Transverse colon (tissue), 4 donors: ENCODE measurements at places on chromosomes 7 and 10. TPM values are rescaled to one million over a fixed set of nuclear protein-coding genes. Genes with fewer than 3 reads are reported as not detected.

DNA sequence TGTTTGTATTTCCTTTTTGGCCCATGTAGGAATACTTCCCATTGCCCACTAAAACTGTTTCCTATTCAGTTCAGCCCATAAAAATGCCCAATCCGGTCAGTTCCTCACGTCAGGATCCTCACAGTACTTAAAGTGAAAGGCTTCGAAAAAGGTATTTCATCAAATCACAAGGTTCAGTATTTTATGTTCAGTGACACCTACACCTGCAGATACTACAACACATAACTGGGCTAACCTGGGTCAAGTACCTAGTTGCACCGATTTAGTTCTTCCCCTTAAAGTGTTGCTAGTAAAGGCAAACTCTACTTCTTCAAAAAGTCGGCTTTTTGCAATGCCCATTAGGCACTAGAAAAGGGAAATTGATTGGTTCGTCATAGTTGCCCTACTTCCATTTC lies 1.1 kb downstream of the SNX13 start:
- no peak for DNase-seq

GRCh38 chr10:17820943-17821342 lies 11.8 kb downstream of the MRC1 start:
- no peak for DNase-seq

GRCh38 chr7:137804836-137805235 lies 41.9 kb downstream of the DGKI start:
- no peak for DNase-seq

GRCh38 chr7:83996879-83997278 lies 197.7 kb downstream of the SEMA3A start:
- DNase-seq, result no peak

GRCh38 chr10:111579473-111579872 lies 502.6 kb downstream of the ADRA2A start:
- DNase-seq, result no peak

- DNase-seq, result no peak
Measured at GRCh38 chr7:131020759-131021261, 286.8 kb upstream of the KLF14 start.

DNA sequence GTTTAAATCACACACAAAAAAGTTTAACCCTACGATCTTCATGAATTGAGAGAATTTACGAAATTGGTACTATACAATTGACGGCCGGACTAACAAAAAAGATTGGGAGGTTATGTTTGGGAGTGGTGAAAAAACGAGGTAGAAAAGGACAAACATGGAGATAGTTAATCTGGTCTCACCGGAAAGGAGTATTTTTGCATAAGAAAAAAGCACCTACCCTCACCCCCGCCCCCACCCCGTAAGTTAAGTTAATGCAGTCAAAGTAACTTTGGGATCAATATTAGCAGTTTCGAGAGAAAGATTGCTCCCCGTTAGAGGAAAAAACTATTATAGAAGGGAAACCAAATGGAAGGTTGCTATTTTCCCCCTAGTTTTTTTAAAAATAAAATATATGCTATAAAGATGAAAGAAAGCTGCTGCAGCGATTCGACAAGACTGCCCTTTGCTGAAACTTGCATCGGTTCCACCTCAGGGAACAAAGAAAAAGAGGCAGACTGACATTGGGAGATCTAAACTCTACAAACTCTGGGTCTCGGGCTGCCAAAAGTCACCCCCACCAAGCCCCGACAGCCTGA lies 3.5 kb downstream of the SP8 start:
- no peak for DNase-seq

DNA sequence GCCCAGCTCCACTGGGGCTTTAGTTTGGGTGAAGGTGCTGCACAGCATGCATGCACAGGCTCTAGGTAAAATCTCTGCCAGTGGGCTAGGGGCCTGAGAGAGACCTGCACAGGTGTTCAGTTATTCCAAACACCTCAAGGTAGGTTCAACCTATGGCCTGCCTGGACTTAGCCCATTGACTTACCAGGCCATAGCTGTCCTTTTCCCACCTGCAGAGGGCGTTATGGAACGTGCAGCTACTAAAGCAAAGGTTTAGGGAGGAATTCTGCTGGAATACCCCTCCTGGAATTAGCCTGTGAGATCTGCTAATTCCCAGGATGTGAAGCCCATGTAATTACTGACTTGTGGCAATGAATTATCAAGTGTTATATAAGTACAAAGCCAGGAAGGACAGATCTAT lies 3.6 kb downstream of the VWC2 start:
- DNase-seq, result peak; percentile 28

- no peak for DNase-seq
Measured at GRCh38 chr7:157268540-157268939, 68.3 kb upstream of the DNAJB6 start.

DNA sequence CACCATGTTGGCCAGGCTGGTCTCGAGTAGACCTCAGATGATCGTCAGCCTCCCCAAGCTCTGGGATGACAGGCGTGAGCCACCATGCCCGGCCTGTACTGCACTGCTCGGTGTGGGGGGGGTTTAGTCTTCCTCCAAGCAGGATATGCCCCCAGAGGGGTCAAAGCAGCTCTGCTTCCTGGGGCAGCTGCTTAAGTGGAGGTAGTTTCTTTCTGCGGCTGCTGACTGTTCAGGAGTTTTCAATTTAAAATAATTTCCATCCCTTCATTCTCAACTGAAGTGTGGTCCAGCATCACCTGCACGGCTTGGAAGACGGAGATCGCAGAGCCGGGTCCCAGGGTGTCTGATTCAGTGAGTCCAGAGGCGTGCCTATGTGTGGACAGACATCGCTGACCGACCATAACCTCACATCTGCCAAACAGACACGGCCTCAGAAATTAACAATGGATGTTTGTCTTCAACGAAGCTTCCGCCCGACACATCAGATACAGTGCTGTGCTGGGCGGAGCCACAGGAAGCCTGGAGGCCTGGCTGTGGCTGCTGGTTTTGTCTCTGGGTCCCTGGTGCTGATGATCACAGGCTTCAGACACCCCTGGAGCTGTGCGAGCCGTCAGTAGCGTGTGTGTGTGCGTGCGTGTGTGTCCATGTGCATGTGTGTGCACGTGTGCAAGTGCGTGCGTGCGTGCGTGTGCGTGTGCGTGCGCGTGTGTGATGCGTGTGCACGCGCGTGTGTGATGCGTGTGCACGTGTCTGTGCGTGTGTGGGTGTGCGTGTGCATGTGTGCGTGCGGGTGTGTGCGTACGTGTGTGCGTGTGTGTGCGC lies 226.5 kb upstream of the PITRM1 start:
- DNase-seq, result no peak

GRCh38 chr7:90574146-90574819 lies 21.8 kb upstream of the CDK14 start:
- no peak for DNase-seq

GRCh38 chr7:2862831-2863361 lies 18.8 kb upstream of the GNA12 start:
- no peak for DNase-seq

DNA sequence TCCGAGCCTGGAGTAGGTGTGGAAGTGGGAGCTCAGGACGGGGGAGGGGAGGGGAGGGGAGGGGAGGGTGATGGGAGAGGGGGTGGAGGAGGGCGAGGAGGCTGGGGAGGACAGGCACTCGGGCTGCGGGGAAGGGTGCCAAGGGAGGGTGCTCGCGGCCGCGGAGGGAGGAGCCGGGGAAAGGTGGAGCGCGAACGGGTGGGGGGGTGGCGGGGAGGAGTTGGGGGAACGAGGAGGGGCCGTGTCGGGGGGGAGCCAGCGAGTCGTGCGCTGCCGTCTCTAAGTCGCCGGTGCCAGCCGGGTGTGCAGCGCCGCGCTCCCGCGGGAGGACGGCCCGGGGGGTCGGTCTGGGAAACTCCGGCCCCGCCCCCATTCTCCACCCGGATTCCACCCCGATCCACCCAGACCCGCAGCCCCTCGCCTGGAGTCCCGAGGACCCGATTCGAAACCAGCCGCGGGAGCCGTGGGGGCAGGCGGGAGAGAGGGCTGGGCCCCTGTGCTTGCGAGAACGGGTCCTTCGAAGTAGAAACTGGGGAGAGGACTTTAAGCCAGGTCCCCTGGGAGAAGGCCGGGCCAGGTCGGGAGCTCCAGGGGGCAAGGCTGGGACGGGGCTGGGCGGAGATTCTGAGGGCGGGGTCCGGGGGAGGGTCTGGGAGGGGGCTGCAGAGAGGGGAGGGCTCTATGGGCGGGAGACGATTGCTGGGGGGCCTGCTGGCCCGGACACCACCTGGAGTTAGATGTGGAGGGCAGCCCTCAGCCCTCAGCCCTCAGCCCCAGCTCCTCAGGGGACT lies at the start of gene ZNF467:
Gene ZNF467 (minus strand): TSS at position 143 of the 791 bp plus-strand sequence. CDS start 2,556 bp downstream, outside the sequence.
- peak; percentile 70 for DNase-seq

GRCh38 chr7:44604941-44605340 lies 1.5 kb upstream of the OGDH start:
- no peak for DNase-seq

GRCh38 chr10:120423431-120424197 lies 33.4 kb upstream of the PLPP4 start:
- DNase-seq, result peak; percentile 38

GRCh38 chr10:48655411-48656240 lies 29.0 kb upstream of the WDFY4 start:
- peak; percentile 69 for DNase-seq

DNA sequence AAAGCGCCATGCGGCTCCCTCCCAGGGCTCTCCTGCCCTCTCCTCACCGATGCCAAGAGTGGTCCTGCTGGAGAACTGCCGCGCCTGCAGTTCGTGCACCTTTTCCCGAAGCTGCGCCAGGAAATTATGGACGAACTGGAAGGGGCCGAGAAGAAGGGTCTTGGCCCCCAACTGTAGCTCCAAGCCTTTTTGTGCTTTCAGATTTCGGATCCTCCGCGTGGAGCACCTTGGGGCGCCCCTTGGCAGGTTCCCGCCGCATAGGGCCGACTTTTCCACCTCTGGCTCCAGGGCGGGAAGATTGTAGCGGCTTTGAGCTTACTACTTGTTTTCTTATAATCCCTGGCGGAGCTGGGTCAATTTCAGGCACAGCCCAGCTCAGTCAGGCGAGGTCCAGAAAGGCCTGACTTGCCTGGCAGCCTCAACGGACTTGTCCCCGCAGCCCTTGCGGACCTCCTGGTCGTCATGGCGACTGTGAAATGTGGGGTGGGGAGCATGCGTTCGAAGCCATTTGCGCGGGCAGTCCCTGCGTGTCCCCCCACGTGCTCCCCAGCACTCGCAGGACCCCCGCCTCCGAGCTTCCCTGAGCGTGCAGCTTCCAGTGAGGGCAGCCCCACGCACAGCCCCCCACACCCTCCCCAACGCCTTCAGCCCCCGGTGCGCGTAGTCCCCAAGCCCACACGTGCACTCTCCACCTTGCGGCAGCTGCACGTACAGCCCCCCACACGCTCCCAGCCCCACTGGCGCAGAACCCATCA lies 129.9 kb downstream of the KBTBD2 start:
- no peak for DNase-seq

GRCh38 chr7:98810153-98810802 lies 59.5 kb downstream of the TMEM130 start:
- DNase-seq, result no peak

- DNase-seq, result no peak
Measured at GRCh38 chr10:121961456-121961855, 13.6 kb downstream of the NSMCE4A start.

GRCh38 chr7:95980167-95980566 lies 207.8 kb downstream of the DYNC1I1 start:
- DNase-seq, result no peak

- DNase-seq, result no peak
Measured at GRCh38 chr10:133096616-133097269, 9.0 kb downstream of the ADGRA1 start.

DNA sequence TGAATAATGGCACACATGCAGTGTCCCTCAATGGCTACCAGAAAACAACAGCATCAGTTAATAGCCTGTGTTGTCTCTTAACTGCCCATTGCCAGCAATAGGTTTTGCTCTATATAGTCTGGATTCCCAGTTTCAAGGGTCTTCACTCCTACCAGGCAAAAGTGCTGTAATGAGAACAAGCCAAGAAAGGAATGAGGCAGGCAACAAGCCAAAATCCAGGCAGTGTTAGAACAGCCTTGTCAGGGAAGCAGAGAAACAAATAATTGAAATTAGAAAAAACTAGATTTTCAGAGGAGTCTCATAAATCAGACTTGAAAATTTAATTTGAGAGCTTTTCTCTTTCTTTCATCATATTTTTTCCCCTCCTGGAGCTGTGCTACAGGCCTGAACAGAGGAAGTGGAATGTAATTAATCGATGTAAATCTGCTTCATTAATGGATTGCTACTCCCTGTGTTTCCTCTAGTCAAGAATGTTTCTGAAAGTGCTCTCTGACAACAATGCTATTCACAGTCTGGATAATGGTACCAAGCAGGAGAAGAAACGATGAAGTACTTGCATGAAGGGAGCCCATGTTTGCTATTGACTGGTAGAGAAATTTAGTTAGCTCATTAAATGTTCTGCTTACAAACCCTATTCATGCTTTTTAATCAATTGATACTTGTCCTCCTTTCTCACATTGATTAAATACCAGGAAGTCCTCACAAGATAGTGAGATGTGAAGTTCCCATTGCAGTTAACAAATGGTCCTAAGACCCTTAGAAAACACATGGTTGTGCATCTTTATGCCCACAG lies 202.0 kb upstream of the LRRTM3 start:
- DNase-seq, result no peak

GRCh38 chr7:157692460-157693011 lies 355.7 kb downstream of the DNAJB6 start:
- no peak for DNase-seq

- no peak for DNase-seq
Measured at GRCh38 chr7:148340438-148341280, 249.9 kb upstream of the C7orf33 start.

- peak; percentile 49 for DNase-seq
Measured at GRCh38 chr10:119516381-119517234, 25.9 kb downstream of the RGS10 start.

DNA sequence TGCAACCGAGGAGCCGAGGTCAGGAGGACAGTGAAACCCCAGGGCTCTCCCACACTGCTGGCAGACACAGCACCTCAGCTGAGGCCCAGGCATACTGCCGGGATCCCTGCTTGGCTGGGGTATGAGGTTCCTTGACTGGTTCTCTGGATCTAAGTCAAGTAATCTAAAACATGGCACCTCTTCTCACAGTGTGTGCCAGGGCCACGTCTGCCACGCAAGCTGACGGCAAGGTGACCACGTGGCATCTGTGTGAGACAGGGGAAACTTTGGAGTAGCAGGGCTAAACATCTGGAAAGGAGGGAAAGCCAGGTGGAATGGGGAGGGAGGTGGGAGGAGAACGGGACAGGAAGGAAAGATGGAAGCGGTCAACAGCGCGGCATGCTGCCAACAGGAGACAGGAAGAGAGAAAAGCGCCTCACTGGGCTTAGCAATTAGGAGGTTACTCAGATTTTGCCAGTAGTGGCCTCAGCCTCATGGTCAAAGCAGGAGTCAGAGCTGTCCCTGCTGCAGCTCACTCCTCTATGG lies 103.7 kb downstream of the CXCL12 start:
- no peak for DNase-seq

The REPIN1 gene
- total RNA-seq, result 304 TPM

The TDRD1 gene
- total RNA-seq, result not detected

The LRRC18 gene
- not detected for total RNA-seq

The TAS2R3 gene
- total RNA-seq, result 7.5 TPM

The MRC1 gene
- 22.1 TPM for total RNA-seq

The TMEM176B gene
- 249 TPM for total RNA-seq

The VAX1 gene
- not detected for total RNA-seq

The PDZD7 gene
- total RNA-seq, result 2.0 TPM

The TUBAL3 gene
- 29.5 TPM for total RNA-seq

The ACSL5 gene
- 315 TPM for total RNA-seq

The SAP25 gene
- total RNA-seq, result 52.4 TPM

The STEAP1 gene
- total RNA-seq, result 36.4 TPM
